NCI-H1092 (cell line): ENCODE measurements at places on chromosomes 11 and 22.

- no peak for DNase-seq
Observed at GRCh38 chr11:57071829-57072228, 83.1 kb downstream of the OR5AK2 start.

- no peak for DNase-seq
Observed at GRCh38 chr11:73210916-73211667, 7.0 kb upstream of the P2RY2 start.

- no peak for DNase-seq
Observed at GRCh38 chr22:45083659-45084305, 74.0 kb upstream of the PHF21B start.

DNA sequence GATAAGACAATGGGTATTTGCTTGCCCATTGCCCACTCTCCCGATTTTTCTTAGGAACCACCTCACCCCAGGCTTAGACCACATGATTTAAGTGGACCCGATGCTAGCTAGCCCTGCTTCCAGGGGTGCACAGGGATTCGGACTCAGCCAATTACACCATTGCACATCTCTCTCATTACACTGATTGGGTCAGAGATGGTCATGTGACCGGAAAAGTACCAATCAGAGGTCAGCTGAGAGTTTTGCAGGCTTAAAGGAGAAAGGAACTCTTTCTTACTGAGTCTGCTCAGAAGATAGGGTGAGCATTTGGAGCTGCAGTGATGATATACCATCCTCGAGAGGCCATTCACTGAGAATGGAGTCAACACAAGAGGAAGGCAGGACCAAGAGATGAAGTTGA is 12.2 kb upstream of the ANKK1 start:
- no peak for DNase-seq

GRCh38 chr22:44423556-44424358 is 74.3 kb downstream of the RTL6 start:
- no peak for DNase-seq
